Cardiac muscle cell (in vitro differentiated cells and primary cell): ENCODE measurements at places on chromosomes 6 and 20. TPM values are rescaled to one million over a fixed set of nuclear protein-coding genes. Genes with fewer than 3 reads are reported as not detected.
A peak's percentile ranks its signal among the peaks of the same experiment; 100 is the strongest.

The SLC26A8 gene
- not detected in 2 replicates for total RNA-seq

The HLA-DQA1 gene
- total RNA-seq = not detected in 2 replicates

The PPIL1 gene
- total RNA-seq = 37.0 and 70.8 TPM in 2 replicates

DNA sequence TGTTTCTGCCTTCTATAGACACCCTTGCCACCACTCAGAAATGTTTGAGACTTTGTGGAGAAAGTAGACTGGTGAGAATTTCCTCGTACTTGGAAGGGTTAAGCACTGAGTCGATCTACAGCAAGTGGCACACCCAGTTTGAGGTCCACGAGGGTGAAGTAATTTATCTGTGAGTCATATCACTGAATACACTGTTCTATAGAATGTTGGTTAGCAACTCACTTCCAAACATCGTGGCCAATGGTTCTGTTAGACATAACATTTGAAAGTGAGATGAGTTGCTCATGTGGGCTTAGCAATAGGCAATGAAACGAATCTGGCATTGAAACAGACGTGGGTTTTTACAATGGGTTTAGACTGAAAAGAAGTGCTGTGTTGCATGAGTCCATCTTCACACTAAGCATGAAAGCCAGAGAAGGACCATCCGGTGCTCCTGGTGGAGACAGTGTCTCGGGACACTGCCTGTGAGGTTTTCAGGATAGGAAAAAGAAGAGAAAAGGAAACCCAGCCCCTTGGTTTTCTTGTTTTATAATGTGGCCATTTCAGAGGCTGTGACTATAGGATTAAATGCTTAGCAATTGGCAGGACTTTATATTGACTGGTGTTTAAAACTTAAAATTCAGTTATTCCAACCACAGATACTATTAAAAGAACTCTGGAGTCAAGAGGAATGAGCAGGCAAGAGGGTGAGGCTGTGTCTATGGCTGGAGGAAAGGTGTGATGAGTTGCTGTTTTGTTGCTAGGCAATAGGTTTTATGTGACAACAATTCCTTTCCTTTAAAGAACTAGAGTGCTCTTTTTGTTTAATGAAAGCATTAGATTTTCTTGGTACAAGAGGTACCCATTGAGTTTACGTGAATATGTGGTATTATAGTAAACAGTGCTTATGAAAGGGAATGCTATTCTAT, 31.0 kb upstream of the EZR start:
- no peak for DNase-seq

GRCh38 chr20:40757087-40757486, 68.1 kb upstream of the MAFB start:
- DNase-seq = no peak

DNA sequence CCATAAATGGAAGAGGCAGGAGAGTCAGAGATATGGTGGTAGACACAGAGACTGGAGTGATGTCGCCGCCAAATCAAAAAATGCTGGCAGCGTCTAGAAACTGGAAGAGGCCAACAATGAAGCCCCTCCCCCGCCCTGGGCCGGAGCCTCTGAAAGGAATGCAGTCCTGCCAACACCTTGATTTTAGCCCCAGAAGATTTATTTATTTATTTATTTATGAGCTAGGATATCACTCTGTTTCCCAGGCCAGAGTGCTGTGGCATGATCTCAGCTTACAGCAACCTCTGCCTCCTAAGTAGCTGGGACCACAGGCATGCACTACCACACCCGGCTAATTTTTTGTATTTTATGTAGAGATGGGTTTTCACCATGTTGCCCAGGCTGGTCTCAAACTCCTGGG, 82.6 kb upstream of the CCDC167 start:
- DNase-seq = peak; percentile 28

- no peak for DNase-seq
These were observed 109.3 kb upstream of the FAM83B start for GRCh38 chr6:54737247-54737646.

DNA sequence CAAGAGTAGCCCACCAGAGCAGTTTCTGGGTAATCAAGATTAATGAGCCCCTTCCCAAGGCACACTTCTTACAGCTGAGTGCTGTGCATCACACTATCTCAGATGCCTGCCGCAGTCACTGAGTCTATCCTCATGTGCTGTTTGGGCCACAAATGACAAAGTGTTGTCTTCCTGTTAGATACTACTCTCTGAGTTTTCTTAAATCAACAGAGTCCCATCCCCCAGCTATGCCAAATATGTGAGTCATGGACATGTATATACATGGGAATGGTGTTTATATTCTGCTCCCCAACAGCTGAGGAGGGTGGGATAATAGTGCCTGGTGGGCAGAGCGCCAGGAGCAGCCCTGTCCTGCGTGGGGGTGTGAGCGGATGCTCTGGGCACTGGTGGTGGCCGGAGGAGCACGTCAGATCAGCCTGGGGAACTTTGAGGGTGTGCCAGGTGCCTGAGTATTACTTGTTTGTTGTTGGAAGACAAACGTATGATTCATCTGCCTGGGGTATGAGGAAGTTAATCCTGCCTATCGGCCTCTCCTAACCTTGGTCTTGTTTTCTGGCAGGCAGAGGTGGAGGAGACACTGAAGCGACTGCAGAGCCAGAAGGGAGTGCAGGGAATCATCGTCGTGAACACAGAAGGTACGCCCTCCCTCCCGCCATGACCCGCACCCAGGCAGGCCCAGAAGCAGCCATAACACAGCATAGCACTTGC, 9.6 kb downstream of the DYNLRB1 start:
- DNase-seq = peak; percentile 96

DNA sequence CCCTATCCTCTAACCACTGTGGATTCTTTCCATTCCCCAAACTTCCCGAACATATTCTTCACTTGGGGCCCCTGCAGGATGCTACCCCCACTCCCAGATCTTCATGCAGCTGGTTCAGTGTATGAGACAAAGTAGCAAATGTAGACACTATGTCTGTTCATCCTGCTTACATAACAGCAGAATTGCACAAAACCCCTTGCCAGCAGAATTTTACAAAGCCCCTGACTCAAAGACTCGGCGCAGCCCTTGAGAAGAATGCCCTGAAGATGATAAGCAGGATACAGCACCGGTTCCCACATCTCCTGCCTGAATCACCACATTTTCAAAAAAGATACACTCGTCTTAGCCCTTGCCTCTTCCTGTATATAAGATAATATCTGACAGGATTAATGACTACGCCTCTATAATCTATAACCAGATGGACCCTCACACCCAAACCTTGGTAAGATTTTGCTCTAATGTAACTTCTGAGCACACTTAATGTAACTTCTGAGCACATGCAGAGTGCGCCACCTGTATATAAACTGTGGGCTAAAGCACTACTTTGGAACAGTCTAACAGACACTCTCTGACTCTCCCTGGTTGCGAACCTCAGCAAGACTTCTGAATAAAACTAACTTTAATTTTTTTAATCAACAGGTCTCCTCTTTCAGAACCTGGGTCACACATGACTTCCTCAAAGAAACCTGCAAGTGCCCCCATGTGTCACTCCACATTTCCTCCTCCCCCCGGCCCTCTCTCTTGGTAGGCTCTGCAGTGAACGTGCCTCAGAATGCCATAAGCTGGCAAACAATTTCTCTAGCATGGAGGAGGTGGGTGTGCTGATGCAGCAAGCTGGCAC, 28.7 kb downstream of the RALGAPA2 start:
- DNase-seq = no peak

The COL9A1 gene
- 7.6 and 22.1 TPM in 2 replicates for total RNA-seq

DNA sequence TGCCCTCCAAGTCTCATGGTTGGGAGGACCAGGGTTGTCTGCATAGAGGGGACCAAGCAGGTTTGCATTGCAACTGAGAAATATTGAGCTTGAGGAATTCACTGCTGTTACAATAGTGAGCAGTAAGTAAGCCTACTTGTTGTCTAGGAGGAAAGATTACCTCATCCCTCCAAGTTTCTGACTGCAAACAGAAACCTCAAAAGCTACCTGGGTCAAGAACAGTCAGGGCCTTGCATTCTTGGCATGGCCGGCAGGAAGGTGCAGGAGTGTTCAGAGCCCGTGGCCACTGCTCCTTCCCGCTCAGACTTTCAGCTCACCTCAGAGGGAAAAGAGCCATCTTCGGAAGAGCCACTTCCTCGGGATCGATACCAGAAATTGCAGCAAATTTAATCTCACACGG, 46.0 kb upstream of the DOK5 start:
- DNase-seq = no peak

DNA sequence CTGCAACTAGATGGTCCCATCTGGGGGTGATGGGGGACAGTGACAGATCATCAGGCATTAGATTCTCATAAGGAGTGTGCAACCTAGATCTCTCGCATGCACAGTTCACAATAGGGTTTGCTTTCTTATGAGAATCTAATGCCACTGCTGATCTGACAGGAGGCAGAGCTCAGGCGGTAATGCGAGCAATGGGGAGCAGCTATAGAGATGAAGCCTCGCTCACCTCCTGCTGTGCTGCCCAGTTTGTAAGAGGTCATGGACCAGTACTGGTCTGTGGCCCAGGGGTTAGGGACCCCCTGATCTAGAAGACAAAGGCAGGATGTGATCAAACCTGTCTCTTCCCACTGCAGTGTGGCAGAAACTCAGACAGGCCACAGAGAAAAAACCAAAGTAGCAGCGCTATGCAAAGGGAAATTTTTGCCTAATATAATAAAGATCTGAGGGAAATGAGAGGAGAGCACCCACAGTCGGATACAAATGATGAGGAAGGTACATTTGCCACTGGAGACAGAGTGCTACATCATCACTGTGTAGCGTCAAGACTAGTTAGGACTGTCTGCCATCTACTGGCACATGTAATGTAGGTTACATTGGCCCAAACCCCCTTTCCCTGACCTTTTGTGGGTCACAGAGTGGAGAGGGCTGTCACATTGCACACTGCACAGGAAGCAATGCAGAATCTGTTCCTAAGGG, 4.1 kb upstream of the LY86 start:
- DNase-seq = no peak

- DNase-seq = no peak
These were observed 26.5 kb downstream of the SULF2 start for GRCh38 chr20:47758517-47759450.

DNA sequence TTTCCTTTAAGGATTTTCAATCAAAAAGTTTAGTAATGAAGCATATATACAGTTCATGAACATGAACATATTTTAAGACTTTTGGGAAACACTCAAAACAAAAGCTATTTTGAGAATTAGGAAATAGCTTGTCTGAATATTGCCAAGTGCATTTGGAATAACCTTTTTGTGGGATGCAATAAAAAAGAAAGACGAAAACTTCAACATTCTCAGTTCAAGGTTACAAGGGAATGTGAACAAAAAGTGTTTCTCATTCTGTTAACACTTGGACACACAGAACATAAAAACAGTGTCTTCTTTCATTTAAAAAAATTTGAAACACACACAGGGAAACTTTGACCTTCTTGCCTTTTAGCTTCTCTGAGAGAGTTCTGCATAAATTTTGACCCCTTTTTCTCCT, 72.7 kb upstream of the TCF21 start:
- no peak for DNase-seq

DNA sequence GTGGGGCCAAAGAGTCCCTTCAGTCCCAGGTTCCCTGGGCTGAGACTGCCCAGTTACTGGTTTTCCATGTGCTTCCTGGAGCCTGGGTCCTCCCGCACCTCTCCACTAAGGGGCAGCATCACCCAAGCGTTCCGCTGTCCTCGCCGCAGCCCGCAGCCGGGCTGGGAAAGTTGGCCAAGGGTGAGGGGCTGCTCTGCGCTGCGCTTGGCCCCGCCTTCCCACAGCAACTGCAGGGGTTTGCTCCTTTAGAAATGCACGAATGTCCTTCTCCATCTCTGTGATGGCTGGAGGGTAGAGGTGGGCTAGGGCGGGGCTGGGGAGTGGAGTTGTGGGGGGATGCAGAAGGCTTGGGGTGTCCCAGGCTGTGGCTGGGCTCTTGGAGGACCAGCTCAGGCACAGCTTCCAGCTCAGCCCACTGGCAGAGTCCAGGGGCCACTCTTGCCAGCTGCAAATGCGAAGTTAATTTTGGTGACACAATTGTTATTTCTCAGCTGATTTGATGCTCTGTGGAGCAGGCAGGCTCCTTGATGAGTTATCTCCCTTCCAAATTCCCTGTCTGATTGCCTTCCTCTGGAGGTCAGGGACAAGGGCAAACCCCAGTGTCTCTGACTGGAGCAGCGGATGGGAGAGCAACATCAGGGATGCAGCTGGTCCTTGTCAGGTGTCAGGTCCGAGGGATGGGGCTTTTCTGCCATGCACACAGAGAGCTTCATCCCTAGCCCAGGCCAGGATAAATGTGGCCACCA, 63.2 kb downstream of the NOL4L start:
- peak; percentile 89 for DNase-seq

- peak; percentile 52 for DNase-seq
These were observed 88.3 kb downstream of the SASH1 start for GRCh38 chr6:148430897-148431296.

The CTCFL gene
- total RNA-seq = 0.09 TPM in 1 of 2 replicates, not detected in the other

The NUS1 gene
- 8.1 and 10.3 TPM in 2 replicates for total RNA-seq

- DNase-seq = peak; percentile 84
These were observed 32.8 kb upstream of the GMPR start for GRCh38 chr6:16205377-16206144.

DNA sequence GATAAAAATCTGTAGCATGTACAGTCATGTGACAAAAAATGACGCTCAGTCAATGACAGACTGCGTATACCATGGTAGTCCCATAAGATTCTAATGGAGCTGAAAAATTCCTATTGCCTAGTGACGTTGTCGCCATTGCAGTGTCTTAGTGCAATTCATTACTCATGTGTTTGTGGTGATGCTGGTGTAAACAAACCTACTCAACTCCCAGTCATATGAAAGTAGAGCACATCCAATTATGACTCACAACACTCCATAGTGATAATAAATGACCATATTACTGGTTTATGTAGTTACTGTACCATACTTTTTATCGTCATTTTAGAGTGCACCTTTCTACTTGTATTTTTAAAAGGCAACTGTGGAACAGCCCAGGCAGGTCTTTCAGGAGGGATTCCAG, 45.0 kb downstream of the TFAP2A start:
- no peak for DNase-seq

GRCh38 chr20:22106308-22106938, 401.0 kb downstream of the PAX1 start:
- DNase-seq = no peak

- peak; percentile 81 for DNase-seq
These were observed 531.3 kb upstream of the JAG1 start for GRCh38 chr20:11204926-11205768.

The CRISP3 gene
- not detected in 2 replicates for total RNA-seq

DNA sequence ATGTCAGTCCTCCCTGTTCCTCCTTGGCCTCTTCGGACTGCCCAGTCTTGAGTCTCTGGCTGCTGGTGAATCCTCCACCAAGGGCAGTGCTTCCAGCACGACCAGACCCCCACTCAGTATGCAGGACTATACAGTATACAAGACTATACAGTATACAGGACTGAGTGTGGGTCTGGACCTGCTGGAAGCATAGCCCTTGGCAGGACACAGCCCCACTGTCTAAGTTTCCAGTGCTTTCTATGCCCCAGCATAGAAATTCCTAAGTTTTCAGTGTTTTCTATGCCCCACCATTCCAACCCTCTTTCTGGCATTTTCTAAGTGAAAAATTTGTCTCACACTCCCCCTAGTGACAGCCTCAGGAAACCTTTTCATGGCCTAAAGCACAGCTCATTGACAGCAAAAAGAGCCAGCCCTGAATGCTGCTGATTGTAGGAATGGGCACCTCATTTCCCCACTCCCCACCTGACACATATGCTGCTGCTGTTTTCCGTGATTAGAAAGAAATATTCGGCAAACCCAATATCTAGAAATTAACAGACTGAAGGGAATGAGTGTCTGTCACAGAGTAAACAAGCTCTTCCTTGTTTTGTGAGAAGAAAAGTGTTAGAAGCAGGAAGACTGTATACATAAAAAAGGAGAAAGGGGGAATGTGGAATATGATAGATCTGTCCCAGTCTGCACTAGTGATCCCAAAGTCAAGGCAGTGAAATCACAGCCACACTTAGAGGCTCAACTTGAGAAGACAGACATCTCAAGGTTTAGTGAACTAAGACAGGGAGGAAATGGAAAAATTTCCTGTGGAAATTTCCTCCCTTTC, 206.9 kb downstream of the IBTK start:
- DNase-seq = peak; percentile 76
